Stomach (tissue), 19 donors: ENCODE measurements at places on chromosomes 5 and 9. TPM values are rescaled to one million over a fixed set of nuclear protein-coding genes. Genes with fewer than 3 reads are reported as not detected.
A peak's percentile ranks its signal among the peaks of the same experiment; 100 is the strongest.

GRCh38 chr5:79560771-79561524 lies 47.0 kb upstream of the HOMER1 start:
- DNase-seq, result no peak

Gene PCDHA11
- not detected for total RNA-seq

DNA sequence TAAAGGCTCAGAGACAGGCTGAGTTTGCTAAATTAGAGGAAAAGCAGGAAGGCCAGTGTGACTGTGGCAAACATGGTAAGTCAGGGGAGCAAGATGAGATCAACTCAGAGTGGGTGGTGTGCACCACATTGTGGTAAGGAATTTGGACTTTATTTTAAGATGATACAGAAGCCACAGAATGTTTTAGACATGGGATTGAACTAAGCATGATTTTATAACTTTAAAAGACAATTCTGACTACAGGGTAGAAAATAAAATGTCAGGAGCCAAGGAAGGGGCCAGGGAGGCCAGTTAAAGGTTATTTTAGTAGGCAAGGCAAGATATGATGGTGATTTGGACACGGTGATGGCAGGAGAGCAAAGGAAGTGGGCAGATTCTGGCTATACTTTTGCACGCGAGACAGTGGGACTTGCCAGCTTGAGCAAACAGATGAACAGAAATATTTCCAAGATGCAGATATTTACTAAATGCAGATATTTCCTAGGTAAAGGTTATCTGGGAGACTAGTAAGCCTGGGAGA lies 53.9 kb downstream of the TSSK1B start:
- no peak for DNase-seq

GRCh38 chr9:136568288-136569081 lies 22.6 kb upstream of the NOTCH1 start:
- no peak for DNase-seq

DNA sequence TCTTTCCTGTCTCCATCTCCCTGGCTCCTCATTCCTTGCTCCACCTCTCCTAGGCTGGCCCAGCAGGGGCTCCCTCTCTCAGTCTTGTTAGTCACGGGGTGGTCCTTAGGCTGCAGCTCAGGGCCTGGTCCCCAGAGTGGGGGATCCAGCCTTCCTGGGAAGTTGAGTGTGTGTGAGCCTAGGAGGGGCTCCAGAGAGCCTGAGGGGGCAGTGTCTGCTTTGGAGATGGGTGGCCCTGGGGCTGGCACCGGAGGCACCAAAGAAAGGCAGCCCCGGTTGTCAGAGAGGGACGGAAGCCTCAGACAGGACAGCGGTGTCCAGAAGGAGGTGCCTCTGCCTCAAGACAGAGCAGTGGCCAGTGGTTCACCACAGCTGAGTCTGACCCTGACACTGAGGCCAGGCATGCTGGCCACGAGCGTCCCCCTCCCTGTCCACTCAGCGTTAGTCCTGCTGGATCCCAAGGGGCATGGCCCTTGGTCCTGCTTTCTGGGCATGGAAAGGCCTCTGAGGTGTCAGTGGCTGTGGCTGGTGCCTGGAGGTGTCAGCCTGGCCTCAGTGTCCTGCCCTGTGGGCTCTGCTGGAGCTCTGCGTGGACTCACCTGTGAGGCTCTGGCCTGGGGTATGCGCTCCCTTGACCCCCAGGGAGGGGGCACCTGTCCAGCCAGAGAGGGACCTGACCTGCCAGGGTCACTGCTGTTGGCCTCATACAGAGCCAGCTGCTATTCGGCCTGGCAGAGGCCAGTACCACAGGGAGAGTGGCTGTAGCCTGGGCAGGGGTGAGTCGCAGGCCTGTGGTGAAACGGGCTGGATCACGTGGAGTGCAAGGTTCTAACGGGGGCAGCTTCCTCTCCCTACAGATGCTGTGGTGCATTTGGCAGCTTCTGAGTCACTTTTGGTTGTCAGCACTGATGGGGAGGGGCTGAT lies 130.6 kb downstream of the CACNA1B start:
- DNase-seq, result no peak

Gene AGXT2
- not detected for total RNA-seq

Gene TAS2R1
- total RNA-seq, result not detected

DNA sequence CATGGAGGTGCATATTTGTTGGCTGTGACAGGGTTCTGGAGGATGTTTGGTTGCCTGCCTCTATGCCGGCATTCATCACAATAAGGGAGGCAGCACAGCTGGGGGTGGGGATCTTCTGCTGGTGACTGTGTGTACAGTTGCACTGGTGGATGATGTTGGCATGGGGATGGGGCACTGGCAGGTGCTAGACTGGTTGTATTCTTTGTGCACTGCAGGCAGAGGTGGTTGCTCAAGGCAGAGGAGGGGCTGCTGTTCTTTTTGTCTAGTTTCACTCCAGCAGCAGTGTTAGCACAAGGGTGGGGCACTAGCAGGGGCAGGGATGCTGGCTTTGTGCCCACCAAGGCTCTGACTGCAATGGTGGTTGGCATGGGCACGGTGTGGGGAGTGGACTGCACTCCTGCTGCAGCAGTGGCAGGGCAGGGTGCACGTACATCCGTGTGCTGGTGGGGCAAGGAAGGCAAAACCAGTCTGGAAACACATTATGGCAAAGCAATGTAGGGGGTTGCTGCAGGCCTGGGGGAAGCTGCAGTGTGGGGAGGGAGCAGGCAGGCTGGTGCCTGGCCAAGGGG lies 69.3 kb downstream of the ISOC1 start:
- no peak for DNase-seq

Gene TLX3
- total RNA-seq, result not detected

GRCh38 chr5:95655575-95655974 lies 9.0 kb downstream of the RFESD start:
- DNase-seq, result no peak

Gene HRH2
- 44.6 TPM for total RNA-seq

DNA sequence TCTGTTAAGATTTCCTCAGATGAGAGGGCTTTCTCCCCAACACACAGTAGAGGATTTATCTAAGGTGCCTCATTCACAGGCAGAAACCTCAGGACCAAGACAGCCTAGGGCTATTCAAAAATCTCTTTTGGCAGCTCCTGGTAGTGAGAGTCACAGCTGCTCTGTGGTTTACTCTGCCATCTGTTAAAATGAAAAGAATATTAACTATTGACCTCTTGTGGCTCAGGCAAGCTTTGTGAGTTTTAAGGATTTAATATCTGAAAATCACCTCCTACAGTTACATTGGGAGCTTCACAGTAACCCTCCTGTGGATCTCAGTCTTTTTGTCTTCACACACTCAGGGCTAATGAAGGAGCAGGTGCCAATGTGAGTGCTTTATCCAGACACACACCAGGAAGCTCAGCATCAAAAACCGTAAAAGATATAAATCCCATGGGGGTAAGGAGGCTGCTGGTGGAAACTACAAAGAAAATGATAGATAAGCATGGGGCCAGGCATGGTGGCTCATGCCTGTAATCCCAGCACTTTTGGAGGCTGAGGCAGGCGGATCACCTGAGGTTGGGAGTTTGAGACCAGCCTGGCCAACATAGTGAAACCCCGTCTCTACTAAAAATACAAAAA lies 29.7 kb downstream of the PPP1R2B start:
- no peak for DNase-seq

GRCh38 chr9:127201071-127201541 lies 63.5 kb upstream of the GARNL3 start:
- DNase-seq, result no peak

Gene GMCL2
- not detected for total RNA-seq

DNA sequence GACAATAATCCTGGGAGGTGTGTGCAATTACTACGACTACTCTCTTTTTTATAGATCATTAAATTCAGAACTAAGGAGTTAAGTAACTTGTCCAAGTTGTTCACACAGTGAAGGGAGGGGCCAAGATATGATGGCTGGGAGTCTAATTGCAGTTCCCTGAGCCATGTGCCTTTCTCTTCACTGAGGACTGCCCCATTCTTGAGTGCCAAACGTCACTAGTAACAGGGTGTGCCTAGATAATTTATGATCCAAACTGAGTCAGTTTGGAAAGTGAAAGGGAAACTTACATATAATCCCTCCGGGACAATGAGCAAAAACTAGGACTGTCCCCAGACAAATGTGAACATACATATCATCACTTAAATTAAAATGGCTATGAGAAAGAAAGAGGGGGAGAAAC lies 20.2 kb downstream of the IL7R start:
- peak; percentile 33 for DNase-seq

DNA sequence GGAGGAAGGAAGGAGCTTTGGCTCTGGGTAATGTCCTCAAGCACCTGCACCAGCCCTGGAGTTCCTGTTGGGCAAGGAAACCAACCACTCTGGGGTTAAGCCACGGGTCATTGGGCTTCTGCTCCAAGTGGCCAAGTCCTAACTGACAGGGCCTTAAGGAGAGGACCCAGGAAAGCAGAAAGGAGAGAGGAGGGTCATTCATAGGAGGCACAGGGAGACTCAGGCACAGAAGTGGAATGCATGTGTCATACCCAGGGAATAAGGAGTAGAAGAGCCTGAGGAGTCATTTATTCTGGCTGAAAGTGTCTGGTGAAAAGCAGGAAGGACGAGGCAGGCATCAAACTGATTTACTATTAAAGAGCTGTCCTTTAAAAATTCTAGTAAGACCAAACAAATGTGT lies 129.2 kb downstream of the DMRT2 start:
- DNase-seq, result no peak

DNA sequence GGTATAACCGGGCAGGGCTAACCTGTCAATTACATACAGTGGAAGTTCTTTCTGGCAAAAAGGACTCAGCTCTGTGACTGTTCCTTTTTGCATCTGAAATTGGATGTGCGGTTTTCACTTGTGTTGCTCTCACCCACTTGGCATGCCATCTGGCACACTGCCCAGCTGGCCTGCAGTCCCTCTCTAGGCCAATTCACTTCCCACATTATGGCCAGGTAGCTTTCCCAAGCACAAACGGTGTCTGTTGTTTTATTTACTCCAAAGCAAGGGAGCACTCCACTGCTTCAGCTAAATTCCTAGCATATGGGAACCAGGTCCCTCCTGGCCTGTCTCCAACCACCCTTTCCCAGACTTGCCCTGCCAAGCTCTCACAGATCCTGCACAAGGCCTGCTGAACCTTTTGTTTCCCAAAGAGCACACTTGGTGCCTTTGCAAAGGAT lies 132.5 kb downstream of the SEMA6A start:
- peak; percentile 60 for DNase-seq

DNA sequence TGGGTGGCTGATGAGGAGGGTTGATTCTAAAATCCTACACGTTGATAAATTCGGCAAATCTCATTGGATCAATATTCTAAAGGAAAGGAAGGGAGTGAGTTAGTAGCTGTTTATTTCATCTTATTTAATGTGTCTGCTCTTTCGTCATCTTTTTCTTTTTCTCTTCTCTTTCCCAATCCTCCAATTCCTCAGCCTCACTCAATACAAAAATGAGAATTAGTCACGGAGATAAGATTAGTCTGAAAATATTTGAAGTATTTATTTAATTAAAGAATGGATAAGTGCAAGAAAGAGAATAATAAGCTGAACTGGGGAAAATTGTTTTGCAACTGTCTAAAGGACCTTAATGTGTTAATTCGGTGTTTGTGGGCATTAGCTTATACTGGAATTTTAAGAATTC lies 1095.1 kb downstream of the DTWD2 start:
- no peak for DNase-seq

Gene SLCO6A1
- total RNA-seq, result not detected

DNA sequence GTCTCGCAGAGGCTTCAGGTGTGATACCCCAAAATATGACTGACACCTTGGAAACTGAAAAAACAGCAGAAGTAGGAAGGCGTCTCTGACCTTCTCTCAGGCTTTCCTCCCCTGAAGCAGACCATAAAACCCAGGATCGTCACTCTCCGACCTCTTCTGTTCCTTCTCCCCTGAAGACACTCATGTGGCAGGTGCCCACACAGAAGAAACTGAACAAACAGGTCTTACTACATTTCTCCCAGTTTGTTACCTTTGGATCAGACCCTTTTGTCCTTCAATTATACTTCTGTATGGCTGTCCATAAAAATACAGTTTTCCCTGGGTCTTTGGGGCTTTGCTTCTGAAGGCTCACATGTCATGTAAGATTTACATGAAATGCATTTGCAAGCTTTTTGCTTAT lies 10.3 kb upstream of the PRUNE2 start:
- DNase-seq, result no peak

Gene PHF24
- 0.92 TPM for total RNA-seq

DNA sequence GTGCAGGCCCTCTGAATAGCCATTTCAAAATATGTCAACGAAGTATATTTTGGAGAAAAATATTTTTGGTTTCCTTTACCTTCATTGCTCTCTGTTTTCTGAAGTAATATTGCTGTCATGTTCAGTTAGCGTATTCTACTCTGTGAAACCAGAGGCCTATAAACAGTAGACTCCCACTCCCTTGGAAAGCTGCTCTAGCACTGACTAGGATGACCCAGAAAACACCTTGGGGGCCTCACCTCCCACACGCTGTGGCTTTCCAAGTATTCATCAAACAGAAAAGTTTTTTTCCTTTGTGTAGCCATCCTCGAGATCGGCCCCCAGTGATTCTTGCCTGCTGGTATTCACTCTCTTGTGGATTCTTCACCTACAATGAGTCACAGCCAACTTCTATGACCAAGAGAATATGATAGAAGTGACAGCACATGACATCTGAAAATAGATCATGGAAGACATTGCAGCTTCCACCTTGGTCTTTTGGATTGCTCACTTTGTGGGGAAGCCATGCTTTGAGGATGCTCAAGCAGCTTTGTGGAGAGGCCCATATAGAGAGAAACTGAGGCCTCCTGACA lies 28.9 kb upstream of the CTXN3 start:
- DNase-seq, result no peak

DNA sequence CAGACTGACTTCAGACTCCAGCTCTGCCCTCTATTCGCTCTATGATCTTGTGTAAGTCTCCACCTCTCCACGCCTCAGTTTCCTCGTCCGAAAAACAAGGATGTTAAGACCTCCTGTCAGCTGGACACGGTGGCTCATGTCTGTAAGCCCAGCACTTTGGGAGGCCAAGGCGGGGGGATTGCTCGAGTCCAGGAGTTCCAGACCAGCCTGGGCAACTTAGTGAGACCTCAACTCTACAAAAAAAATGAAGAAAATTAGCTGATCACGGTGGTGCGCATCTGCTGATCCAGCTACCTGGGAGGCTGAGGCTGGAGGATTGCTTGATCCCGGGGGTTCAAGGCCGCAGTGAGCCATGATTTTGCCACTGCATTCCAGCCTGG lies 36.6 kb upstream of the GABRP start:
- DNase-seq, result no peak

GRCh38 chr5:17067657-17068392 lies 131.7 kb upstream of the MYO10 start:
- DNase-seq, result no peak
